ENCODE measurements at places on chromosomes 1 and 21. TPM values are rescaled to one million over a fixed set of nuclear protein-coding genes. Genes with fewer than 3 reads are reported as not detected.

DNA sequence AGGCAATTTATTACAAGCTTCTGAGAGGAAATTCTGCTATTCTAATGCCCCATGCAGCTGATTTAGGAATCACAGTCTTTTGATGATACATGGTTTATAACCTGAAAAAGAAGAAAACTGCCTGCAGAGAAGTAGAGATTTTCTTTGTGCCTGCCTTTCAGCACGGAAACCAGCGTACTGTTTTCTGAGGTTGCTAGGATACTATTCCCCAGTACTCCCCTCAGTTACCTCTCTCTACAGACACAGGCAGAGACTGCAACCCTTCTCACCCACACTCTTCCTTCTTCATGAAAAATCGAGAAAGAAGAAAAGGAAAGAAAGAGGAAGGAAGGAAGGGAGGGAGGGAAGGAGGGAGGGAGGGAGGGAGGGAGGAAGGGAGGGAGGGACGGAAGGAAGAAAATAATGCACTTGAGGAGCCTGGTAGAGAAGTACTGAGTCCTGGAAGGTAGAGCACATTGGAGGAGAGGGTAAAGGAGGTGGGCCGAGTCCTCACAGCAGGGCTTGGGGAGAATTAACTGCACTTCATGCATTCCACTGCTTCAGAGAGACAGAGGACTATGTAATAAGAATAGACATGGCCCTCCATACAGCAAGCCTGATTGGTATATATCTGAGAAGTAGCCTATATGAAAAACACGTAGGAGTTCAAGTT is 21.9 kb downstream of the RGS2 start:
- DNase-seq: no peak

DNA sequence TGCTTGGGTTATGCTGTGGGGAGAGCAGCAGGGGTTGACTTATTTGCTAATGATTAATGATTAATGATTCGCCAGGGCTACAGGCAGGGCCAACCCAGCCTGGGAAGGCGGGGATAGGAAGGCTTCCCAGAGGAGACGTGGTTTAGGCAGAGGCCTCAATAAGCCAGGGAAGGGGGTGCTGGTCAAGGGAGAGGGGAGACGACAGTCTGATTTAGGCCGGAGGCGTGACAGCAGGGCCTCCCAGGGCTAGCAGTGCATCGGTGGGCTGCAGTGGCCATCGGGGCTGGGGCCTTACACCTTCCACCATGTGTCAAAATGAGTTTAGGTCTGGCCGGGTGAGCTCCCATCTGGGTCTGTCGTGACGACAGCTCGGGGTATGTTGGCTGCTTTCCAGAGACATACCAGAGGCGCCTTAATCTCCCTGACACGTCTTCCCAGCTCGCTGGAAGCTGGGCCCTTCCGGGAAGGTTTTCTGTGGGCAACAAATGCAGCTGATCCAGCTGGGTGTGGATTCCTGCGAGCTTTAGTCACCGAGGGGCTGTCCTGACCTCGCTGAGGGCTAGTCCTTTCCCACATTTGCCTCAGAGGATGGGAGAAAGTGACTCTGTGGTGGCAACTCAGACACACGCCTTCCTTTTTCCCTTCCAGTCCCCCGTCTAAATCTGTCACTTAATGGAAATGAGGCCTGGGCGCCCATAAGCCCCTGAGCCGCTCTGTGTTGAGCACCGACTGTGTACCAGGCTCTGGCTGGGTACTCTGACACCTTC is 3.7 kb upstream of the SLC1A7 start:
- DNase-seq: peak; percentile 94

DNA sequence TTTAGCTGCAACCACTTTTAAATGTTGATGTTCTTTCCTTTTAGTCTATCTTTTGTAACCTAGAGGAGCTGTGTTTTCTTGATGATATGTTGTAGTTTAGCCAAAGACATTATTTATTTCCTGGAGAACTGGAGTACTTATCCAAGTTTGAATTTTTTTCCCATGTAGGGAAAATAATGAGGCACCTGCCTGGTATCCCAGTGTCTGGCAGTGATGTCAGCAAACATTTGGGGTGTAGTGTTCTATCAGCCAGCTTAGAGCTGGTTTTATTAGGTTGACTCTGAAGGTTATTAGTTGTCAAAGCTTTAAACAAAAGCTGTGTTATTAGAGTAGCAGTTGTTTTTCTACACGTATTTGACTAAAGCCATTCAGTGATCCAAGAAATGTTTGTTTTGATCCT is 3.2 kb downstream of the CTPS1 start:
- no peak for DNase-seq

DNA sequence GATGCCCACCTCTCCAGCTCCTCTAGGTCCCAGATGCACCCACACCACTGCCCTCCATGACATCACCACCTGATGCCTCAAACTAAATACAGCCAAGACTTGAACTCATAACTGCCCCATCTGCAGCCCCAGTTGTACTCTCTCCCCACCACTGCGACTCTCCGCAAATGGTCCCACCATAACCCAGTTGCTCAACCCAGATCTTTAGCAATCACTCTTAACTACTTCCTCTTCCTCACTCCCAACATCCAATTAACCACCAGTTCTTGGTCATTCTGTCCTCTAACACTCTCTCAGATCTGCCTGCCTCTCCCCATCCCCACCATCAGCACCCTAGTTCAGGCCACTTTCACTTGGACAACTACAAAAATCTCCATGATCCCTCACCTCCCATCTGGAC is 36.8 kb upstream of the PLA2G2C start:
- DNase-seq: no peak

GRCh38 chr1:160438935-160439334 is 38.6 kb downstream of the VANGL2 start:
- DNase-seq: no peak

DNA sequence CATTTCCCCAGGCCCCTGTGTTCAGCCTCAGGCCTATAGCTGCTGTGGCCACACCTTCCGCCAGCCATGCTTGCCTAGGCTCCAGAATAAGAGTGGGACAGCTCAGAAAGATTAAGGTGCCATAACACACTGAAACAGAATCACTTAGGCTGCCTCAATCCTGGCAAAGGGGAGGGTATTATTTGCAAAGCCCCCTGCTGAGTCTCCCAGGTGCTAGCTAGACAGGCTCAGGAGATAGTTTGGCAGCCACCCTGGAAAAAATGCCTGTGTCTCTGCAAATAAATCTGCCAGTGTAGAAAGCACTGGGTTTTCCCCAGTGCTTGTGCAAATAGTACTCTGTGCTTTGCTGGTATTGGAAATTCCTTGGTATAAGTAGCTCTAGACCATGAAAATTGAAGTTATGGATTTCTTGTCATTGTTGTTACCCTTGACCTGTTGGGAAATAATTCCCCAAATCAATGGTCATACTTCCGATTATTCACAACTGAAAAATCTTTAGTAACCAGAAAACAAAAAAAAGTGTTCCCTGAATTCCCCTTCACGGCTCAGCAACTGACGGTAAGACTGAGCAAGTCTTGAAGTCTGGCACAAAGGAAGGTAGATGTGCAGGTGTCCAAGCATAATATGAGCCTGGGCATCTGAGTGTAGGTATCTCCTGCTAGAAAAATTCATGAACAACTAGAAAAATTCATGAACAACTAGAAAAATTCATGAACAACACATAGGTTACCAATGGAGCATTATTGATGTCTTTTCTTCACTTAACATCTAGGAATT is 56.9 kb downstream of the PROX1 start:
- peak; percentile 21 for DNase-seq

- no peak for DNase-seq
Observed at GRCh38 chr21:35924714-35925301, 135.5 kb downstream of the SETD4 start.

- peak; percentile 21 for DNase-seq
Observed at GRCh38 chr1:50605186-50605875, 182.1 kb upstream of the DMRTA2 start.

DNA sequence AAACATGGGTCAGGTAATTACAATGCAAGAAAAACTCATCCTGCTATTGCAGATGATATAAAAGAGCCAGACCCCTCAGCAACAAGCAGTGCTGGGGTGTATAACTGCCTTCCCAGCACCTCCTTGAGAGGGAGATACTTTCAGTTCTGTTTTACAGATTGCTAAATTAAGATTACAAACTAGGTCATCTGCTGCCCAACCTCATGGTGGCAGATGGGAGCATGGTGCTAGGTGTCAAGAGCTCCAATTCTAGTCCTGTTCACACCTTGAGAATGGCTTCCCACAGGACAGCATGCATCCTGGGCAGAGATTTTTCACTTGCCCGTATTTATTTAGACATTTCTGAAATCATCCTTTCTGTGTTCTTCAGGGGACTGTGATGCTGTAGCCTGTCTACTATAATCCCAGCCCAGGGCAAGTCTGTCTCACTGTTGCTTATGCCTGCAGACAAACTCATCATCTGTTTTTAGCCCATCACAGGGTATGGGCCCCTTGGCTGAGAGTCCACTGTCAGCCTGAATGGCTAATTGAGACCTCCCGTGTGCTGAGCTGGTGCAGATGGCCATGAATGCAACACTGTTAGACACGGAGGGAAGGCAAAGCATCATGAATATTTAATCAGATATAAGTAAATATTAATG is 40.2 kb upstream of the PBX1 start:
- DNase-seq: no peak

DNA sequence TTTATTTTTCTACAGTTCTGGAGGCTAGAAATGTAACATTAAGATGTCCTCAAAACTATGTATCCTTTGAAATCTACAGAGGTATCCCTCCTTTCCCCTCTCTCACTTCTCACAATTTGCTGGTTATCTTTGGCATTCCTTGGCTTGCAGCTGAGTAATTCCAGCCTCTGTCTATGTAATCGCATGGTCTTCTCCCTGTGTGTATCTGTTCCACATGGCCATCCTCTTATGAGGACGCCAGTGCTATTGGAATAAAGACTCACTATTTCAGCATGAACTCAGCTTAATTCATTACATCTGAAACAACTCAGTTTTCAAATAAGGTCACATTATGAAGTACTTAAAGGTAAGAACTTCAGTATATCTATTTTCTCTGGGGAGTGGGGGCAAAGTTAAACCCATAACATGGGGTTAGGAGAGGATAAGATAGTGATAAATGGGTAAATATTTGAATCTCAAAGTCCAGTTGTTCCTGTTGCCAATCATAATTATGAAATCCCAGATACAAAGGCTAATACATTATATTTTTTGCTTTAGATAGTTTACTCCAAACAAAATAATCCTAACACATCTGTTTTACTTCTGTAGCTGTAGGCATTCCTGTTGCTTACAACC is 1290.8 kb downstream of the NCAM2 start:
- DNase-seq: no peak

DNA sequence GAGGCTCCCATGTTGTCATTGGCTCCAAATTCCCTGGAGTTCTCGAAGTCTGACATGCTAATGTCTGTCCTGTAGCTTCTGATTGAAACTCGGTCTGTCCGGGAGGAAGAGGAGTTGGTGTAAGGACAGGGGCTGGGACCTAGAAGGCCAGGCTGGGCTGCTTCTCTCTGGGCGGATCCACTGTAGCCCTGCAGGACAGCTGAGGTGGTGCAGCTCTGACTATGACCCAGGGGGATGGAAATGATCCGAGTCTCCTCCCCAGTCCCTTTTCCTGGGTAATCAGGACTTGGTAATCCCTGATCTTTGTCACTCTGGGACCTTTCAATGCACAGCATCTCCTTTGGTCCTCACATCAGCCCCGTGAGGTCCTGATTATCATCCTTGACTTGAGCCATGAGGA is 10.0 kb upstream of the FCMR start:
- no peak for DNase-seq

GRCh38 chr1:4971666-4972065 is 317.3 kb downstream of the AJAP1 start:
- no peak for DNase-seq

- DNase-seq: no peak
Observed at GRCh38 chr1:206097381-206097780, 19.8 kb downstream of the AVPR1B start.

Gene BSND
- 0.21 TPM for polyA plus RNA-seq

Gene SORT1
- 34.4 TPM for polyA plus RNA-seq

Gene PBX1
- polyA plus RNA-seq: 14.0 TPM

Gene DENND4B
- 30.6 TPM for polyA plus RNA-seq

Gene S100A12
- 1.1 TPM for polyA plus RNA-seq

All from hepatocyte (in vitro differentiated cells).